Hindlimb muscle (tissue), 1 donor: ENCODE measurements at places on chromosomes 7 and 10.

DNA sequence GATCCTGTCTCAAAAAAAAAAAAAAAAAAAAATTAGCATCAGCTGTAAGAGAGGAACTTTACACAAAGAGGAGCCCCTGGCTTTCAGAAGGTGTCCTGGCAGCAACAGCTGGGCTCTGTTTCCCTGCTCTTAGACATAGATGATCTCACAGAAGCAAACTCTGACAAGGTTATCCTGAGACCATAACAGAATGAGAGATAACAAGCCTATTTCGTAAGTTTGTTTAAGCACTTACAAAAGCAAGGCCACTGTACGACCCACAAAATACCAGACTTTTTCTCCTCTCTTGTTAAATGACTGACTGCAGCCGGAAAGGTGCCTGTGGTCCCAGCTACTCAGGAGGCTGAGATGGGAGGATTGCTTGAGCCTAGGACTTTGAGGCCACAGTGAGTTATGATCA is 33.3 kb upstream of the OTUD1 start:
- no peak for DNase-seq

DNA sequence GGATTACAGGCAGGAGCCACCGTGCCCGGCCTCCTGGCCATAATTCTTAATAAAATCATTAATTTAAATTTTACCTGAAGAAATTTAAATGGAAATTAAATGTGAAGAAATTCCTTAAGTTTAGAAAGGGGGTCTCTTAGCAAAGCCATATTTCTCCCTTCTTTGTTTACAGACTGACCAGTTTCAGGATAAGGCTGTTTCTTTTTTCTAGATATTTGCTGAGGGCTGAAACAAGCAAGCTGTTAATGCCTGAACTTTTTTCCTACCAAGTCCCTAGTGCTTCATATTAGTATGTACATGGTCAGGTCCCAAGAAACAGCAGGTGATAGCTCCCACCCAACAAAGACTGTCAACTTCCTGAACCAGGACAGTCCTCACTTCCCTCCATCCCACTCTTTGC is 18.1 kb upstream of the PDIA4 start:
- DNase-seq = no peak

GRCh38 chr7:12584930-12585329 is 14.4 kb downstream of the SCIN start:
- peak; percentile 35 for DNase-seq

- no peak for DNase-seq
Observed at GRCh38 chr10:69088471-69088769, 517 bp downstream of the SRGN start.

DNA sequence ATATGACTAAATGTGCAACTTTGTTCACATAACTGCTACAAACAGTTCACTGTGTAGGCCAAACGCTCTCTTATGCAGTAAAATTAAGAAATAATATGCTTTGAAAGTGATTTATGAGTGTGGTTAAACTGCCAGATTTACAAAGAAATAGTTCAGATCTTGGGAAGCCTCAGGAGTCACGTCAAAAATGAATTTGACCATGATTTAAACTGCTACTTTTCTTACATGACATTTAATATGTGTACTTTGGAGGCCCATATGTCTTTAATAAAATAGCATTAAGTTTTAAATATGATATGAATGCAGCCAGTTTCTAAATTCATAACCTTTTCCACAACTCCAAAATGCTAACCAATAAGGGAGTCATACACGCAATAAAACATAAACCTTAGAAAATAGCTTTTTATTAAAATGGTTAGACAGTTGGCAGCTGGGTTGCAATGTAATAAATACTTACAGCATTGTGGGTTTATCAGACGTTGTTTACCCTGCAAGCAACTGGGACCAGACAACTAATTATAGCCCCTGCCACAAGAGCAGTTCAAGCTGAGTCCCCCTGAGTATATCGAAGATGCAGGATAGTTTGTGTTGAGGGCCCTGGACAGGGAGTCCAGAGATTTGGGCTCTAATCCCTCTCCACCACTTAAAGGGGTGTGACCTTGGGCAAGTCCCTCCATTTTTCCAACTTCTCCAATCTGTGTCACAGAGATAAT is 640.4 kb downstream of the LRMDA start:
- DNase-seq = peak; percentile 66

DNA sequence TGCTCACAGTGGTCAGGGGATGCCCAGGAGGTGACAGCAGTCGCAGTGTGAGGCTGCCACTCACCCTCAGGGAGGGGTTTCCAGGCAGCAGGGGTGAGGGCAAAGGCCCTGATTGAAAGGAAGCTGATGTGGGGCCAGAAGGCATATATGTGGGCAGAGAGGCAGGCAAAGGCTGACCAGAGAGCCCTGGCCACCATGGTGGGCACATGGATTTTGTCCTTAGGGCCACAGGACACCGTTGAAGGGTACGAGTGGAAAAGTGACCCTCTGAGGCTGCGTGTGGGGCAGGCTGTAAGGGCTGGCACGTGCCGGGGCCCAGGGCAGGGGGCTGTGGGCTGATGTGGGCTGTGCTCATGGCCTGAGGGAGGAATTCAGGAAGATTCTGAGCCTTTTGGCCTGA is 57.5 kb upstream of the ZNF32 start:
- no peak for DNase-seq

GRCh38 chr7:74475243-74475986 is 21.7 kb downstream of the GTF2IRD1 start:
- DNase-seq = no peak

DNA sequence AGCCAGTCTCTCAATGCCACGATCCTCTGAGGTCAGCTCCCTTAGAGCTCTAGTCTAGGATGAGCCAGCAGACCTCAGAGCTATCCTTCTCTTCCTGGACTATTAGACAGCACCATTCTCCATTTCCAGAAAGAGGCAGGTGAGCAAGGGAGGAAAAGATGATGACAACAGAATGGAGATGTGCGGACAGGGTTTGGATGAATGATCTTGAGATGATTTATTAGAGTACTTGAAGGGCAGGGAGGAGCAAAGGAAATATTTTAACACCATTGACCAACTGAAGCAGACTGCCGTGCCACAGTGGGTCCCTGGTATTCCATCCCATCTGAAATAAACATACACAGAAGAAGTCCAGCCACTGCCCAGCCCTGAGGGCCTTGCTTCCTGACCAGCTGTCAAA is 94.3 kb downstream of the CFAP58 start:
- DNase-seq = no peak

- DNase-seq = no peak
Observed at GRCh38 chr7:134019251-134019650, 107.9 kb upstream of the LRGUK start.

DNA sequence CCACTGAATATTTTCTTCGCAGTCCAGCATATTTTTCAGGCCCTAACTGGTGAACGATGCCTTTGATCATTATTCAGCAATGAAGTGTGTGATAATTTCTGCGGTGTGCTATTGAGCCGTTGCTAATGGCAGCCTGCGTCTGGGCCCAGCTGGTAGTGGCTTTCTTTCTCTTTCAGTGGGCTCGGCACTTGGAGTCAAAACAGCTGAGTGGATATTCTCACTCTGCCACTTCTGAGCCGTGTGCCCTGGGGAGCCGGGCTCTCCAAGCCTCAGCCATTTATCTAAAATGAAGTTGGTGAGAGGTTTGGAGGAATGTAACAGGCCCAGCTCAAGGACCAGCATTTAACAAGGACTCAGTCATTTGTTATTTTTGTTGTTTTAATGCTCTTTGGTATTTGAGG is 87.5 kb upstream of the IFRD1 start:
- DNase-seq = no peak

GRCh38 chr7:117555260-117555659 is 75.4 kb downstream of the CFTR start:
- no peak for DNase-seq

DNA sequence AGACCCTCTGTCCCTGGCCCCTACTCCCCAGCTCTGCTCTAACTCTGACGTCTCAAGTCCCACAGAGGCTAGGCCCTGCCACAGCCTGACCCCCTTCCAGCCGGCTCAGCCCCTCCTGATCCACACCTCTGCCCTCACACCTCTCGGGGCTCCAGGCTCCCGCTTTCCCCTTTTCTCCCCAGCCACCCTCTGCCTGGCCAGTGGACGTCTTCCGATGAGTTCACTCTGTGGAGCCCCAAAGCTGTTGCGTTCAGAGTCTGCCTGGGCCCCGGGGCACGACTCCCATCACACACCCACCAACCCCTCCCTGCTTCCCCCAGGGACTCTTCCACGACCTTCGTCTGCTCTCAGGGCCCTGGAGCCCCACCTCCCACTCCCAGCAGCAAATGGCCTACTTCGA is 18.4 kb upstream of the TBRG4 start:
- DNase-seq = no peak

GRCh38 chr10:118256825-118257570 is 85.1 kb downstream of the FAM204A start:
- no peak for DNase-seq

GRCh38 chr10:70838270-70838805 is 22.6 kb downstream of the SGPL1 start:
- no peak for DNase-seq

- DNase-seq = no peak
Observed at GRCh38 chr7:131689662-131690234, 133.3 kb upstream of the PODXL start.

DNA sequence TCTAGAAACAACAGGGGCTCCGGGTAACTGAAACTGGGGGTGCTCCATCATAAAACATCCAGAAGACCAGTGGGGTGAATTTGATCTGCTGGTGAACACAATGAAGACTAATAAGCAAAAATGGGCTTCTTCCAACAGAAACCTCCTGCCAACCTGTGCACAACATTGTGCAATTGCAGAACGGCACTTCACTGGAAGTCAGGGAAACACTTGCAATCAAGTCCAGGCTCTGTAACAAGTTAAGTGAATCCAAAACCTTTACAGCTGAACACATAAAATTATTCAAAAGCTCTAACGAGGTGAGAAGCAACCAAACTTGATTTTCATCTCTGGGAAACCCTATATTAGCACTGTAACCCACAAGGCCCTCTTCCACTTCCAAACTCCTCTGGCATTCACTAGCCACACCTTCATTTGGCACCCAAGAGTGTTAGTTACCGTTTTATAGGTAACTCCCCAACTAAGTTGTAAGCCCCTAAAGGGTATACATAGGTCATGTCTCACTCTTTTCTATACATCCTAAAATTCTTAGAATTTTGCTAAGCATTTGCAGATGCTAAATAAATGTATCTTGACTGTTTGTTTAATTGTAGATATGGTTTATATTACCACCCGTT is 22.0 kb downstream of the IMMP2L start:
- no peak for DNase-seq

DNA sequence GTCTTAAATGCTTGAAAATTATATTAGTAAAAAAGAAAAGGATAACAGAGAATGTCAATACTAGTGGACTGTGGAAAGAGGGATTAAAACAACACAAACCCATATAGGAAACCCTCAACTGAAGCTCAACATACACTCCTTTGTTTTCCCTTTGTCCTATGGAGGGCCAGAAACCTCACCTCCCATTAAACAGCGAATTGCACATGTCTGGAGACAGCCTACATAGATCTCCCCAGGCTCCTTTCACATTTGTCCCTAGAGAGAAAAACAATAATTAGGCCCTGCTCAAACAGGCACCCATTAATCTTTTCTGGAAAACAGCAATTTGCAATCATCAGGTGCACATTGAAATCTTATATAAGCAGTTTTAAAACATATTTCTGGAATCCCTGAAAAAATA is 87.6 kb upstream of the SEMA3D start:
- DNase-seq = no peak
